Right lung (tissue), 10 donors: ENCODE measurements at places on chromosomes 1 and 21.

- no peak for DNase-seq
These were observed 95.9 kb upstream of the COA6 start for GRCh38 chr1:234277161-234277868.

- no peak for DNase-seq
These were observed 440.1 kb downstream of the NUF2 start for GRCh38 chr1:163761898-163762297.

DNA sequence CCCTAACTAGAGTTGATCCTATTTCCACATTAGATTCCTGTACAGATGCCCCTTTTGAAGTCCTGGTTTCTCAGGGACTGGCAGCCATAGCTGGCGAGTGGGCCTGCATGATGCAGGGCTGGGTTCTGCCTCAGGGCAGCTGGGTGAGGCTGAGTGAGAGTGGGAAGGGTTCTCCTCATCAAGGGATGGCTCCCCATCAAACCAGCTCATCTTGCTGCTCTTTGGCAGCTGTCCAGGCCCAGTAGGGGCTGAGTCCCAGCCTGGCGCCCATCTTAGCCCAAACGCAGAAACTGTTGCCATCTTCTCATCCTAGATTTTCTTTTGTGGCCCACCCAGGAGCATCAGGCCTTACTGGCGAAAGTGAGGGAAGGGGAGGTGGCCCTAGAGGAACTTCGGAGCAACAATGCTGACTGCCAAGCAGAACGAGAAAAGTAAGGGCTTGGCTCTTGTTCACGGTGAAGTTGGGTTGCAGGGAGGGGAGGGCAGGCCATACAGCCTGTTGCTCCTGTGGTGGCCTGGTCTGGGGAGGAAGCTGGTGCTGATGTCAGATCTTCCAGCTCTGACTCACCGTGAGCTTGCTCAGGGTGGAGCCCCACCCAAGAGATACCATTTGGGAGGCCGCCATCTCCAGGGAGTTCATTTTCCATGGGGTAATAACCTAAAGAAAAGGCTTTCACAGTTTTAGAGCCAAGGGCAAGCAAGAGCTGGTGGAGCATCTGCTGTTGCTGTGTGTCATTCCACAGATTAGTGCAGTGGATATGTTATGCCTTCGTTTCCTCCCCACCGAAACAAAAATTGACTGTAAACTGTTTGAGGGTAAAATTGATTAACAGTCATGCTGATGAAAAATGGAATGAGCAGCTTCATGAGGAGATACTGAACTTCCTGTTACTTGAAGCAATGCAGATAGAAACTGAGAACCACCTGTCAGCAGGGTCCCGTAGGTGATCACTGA, 34.7 kb downstream of the TUFT1 start:
- DNase-seq, result no peak

DNA sequence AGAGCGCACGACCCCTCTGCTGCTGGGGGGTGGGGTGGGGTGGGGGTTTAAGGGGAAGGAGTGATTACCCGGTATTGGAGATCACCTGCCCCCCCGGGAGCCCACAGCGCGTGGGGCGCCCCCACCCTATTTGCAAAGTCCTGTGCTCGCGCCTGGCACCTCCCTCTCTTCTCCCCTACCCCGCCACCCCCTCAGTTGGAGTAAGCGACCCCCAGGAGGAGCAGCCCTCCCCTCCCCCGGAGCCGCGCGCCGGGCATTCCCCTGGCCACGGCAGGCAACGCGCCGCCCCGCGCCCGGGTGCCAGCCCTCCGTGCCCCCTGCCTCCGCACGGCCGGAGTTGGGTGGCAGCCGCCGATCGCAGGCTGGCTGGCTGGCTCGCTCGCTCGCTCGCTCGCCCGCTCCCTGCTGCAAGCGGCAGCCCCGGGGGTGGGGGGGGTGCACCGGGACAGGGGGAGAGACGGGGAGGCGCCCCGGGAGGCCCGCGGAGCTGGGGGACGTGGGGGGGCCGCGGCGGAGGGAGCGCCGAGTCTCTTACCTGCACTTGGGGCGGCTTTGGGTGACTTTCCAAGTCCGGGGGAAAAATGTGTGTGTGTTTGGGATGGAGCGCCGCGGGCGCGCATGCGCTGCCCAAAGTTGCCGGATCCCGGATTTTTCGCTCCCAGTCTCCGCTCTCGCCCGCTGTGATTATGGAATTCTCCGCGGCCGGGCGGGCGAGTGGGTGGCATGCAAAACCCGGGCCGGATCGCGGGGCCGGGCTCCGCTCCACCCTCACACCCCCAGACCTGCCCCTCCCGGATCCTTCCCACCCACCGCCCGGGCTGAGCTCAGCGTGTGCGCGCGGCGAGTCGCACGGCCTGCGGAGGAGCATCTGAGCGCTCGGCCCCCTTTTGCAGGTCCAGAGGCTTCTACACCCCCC, at the start of gene CASZ1:
Gene CASZ1 (minus strand): TSS at position 618 of the 916 bp plus-strand sequence. CDS start 102,757 bp downstream, outside the sequence.
- DNase-seq, result peak; percentile 89

GRCh38 chr1:63787875-63788274, 14.1 kb downstream of the ROR1 start:
- no peak for DNase-seq

- DNase-seq, result no peak
These were observed 1.6 kb downstream of the CD84 start for GRCh38 chr1:160577671-160578070.

DNA sequence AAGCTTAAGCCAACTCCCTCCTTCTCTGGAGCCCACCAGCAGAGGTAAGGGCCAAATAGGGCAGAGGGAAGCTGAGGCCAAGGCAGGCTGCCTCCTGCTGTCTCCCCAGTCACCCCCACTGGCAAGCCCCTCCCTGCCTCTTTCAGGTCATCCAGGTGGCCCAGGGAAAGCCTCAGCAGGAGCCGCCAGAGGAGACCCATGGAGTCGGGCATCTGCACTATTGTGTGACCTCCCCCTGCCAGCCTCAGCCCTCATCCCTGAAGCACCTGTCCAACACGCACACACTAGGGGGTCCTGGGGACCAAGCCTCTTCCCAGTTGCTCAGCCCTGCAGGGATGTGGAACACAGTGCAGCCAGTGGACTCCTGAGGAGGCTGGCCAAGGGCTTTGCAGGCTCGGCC, 5.3 kb upstream of the NAXE start:
- no peak for DNase-seq

DNA sequence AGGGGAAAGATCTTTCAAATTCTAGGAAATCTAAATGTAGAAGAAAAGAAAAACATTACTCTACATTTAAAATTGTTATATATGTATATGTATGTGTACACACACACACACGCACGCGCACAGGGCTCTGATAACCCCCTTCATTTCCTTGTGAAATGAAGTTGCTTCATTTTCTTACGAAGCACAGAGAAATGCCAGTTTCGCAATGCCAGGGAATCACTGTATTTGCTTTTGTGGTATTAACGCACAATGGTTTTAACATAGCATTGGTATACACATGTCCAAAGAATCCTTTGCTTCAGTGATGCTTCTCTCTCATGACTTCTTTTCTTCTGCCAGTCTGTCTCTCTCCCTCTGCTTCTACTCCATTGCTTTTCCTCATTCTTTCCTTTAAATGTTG, 8.4 kb upstream of the DDAH1 start:
- DNase-seq, result no peak

- DNase-seq, result no peak
These were observed 123.5 kb upstream of the MAGI3 start for GRCh38 chr1:113266788-113267187.

GRCh38 chr1:75615613-75616435, 4.9 kb upstream of the SLC44A5 start:
- DNase-seq, result peak; percentile 42

DNA sequence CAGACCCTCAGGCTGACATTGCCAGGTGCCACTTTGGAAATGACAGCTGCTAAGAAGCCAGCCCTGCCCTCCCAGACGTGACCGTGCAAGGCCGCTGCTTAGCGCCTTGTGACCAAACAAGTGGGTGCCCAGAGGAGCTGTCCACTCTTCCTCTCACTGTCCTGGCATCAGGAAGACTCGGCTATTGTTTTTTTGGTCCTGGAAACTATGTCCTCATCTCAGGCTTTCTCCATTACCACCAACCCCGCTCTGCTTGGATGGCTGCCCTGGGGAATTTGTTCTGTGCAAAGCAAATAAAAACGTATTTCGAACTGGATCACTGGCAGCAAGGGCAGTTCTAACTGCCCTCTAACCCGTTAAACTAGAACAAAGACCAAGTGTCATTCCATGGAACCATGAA, 13.7 kb upstream of the TENT5C start:
- no peak for DNase-seq

GRCh38 chr1:53207726-53208125, 11.1 kb downstream of the CPT2 start:
- no peak for DNase-seq

GRCh38 chr21:44461464-44462001, 6.2 kb downstream of the LRRC3 start:
- no peak for DNase-seq

- DNase-seq, result no peak
These were observed 191.9 kb downstream of the RERE start for GRCh38 chr1:8625491-8625890.

DNA sequence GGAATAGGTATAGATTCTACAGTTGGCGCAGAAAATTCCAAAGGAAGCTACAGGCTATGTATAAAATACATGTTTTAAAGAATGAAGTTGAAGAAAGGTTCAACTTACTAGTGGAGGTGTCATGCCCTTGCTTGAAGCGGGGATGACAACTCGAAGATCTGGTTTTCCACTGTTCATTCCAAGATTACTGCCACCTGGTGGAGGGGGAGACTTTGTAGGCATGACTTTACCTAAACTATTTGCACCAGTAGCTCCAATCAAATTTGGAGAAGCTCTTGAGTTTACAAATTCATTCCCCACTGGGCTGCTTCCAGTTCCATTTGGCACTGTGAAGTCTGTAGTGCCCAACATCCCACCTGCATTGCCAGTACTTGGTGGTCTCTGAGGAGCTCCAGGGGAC, 81.7 kb downstream of the AXDND1 start:
- no peak for DNase-seq

GRCh38 chr1:179178950-179179349, 50.5 kb downstream of the ABL2 start:
- no peak for DNase-seq

DNA sequence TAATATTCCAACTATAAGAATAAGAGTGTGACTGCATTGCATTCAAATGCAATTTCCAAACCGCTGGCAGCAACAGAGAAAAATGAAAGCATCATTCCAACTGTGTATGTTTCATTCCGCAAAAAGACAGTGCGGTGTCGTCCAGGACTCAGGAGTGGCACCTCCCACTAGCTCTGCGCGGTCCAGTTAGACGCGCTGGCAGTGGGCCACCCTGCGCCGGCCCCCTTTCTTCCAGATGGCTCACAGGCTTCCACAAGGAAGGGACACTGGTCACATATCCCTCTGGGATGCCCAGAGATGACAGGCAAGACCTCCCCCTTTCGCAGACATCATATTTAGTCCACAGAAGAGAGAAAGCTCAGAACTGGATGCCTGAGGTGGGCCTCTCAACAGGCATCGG, 11.9 kb downstream of the WRAP73 start:
- DNase-seq, result no peak

DNA sequence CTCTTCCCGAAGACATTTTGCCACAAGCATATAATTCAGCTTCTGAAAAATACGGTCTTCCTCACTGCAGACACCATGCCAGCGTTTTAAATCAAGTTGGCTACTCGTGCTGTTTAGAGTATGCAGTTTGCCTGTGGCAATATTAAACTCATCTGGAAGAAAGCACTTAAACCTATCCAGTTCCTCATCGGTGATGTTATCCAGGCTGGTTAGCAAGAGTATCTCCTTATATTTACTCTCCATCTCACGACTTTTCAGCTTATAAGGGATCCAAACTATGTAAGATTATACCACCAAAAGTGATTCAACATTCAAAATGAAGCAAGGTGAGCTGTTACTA, 9.7 kb upstream of the IFI16 start:
- DNase-seq, result no peak

DNA sequence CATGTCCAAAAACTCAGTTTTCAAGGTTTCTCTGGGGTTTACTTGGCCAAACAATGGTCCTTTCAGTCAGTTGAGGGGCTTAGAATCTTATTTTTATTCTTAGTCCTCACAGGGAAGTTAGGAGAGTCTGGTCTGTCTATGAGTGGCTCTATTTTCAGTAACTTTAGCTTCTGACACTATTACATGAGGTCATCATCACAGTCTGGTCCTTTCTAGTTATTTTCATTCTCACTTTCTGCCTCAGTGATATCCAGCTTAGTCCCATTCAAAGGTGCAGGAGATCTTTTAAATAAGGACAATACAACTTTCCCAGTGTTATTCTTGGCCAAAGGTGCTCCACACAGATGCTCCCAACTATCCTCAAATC, 30.0 kb upstream of the FGGY start:
- no peak for DNase-seq

GRCh38 chr1:199747984-199748383, 279.5 kb upstream of the NR5A2 start:
- DNase-seq, result no peak

DNA sequence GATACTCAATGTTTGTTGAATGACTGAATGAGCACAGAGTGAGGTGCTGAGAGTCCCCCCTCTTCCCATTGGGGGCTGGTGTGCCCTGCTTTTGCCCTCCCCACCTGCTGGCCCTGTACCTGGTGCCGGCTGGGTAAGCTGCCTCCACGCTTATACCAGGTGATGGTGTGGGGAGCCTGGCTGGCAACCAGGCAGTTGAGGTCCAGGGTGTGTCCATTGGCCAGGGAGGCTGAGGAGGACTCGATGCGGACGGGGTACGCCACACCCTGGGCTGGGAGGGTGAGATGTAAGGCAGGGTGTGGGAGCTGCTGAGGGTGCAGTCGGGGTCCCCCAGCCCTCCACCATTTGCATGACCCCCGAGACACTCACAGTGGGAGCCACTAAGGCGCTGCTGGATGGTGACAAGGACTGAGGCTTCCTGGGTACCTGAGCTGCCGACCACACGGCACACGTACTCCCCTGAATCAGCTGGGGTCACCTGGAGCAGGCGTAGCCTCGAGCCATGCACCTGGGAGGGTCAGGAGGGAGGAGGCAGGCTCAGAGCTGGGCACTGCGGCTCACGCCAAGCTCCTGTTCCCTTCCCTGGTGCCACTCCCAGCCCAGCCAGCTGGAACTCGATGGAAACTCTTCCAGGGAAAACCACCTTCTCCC, 36.6 kb downstream of the LDLRAD2 start:
- no peak for DNase-seq

- no peak for DNase-seq
These were observed 16.3 kb downstream of the LRRC71 start for GRCh38 chr1:156936721-156937220.
